HS-5 (cell line): ENCODE measurements at places on chromosomes 4 and X.

- no peak for DNase-seq
Measured at GRCh38 chr4:1244081-1244977, 4.6 kb downstream of the CTBP1 start.

DNA sequence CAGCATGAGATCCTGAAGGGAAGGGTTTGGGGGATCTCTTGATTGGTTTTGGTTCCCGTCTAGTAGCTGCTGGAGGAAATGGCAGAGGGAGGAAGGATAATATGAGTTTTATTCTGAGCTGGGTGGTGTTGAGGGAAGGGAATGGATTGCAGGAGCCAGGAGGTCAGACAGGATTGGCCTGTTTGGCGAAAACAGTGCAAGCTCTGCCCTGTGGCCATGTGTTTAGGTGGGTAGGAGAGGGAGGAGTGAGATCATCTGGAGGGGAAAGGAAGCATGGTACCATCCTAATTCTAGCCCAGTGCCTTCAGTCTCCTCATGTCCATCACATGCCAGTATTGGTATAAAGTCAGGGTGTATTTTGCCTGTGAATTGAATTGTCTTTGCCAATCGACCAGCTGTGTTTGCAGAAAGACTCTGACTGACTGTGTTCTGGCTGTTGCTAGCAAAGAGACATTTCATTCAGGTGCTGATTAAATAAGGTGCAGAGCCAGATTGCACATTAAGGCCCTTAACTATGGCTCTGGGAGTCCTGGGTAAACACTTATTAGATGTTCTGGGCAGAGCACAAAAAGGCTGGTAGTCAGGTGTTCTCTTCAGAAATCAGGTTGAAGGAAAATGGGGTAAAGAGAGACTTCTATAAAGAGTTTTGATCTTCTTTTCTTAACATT is 10.0 kb downstream of the TMEM164 start:
- no peak for DNase-seq

- DNase-seq, result no peak
Measured at GRCh38 chr4:114688059-114688458, 89.5 kb downstream of the UGT8 start.

DNA sequence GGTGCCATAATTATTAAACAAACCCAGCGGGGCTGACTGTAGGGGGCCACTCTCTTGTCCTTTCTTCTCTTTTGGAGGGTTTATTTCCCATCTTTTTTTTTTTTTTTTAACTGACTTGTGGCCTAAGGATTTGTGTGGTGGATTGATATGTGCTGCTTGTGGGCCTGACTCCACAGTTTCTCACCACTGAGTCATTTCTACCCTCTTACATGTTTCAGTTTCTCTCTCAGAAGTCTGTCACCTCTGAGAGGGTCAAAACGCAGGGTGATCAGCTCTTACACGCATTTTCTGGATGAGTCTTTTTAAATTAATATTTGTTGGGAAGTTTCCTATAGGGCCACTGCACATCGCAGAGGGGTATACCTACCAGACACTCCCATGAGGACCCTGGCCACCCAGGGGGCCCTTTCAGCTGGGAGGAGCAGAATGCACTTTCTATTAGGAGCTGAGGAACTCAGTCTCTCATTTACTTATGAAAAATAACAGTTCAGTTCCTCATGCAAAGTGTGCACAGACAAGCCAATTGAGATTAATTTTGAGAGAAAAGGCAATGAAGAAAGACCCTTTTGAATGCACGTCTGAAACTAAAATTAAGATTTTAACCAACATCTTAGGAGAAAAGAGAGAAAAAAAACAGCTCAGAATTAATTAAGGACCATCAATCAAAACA is 407.9 kb downstream of the TECRL start:
- DNase-seq, result no peak

- no peak for DNase-seq
Measured at GRCh38 chrX:151974336-151975227, at the start of gene GABRE. GABRE (minus strand) TSS chrX:151974676; CDS start chrX:151974625, 51 bp downstream.

GRCh38 chr4:1169171-1169671 is 3.2 kb downstream of the SPON2 start:
- DNase-seq, result no peak

GRCh38 chr4:66340286-66340893 is 670.1 kb upstream of the EPHA5 start:
- no peak for DNase-seq

GRCh38 chr4:41718907-41719306 is 29.6 kb downstream of the PHOX2B start:
- DNase-seq, result peak; percentile 58

DNA sequence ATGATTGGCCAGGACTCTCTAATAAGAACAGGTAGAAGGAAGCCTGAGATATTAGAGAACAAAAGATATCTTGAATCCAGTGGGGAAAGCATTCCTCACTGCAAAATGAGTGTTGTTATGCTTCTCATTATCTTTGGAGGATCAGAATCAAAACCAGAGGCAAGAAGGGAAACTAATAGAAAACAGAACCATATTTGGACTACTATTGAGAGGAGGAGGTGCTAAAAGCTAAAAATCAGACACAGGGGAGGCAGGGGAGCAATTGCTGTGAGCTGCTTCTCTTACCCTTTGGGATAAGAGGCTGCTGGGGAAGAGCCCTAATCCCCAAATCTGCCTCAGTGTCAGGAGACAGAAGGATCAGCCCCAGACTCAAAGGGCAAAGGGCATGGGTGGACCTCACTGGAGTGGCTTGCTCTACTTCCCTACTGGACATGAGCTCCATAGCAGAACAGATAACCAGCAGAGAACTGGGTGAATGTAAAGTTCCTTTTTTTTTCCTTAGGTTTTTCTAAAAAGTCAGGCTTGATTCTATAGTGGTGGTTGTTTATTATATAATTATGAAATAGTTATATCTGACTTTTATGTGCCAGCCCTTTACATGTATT is 60.1 kb downstream of the SEPTIN11 start:
- DNase-seq, result no peak

GRCh38 chr4:169345316-169345721 is 74.6 kb upstream of the SH3RF1 start:
- DNase-seq, result peak; percentile 95

- DNase-seq, result no peak
Measured at GRCh38 chrX:915427-916229, 285.0 kb downstream of the SHOX start.

DNA sequence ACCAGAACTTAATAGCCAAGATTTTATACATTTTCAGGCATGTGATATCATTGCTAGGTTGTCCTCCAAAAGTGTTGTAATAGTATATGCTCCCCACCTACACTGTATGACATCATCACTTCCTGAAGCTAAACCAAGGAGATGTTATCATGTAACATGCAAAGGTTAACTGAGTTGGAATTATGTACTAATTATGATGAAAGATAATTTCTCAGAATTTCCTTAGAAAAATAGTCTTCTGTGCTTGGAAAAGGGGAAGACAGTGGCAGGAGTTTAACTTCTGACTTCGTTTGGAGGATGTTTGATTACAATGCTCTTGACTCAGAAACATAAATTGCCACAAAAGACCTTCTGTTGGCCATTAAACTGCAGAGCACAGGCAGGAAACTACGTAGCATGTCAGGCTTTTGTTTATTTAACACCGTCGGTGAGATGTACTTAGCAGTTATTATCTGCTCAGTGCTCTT is 83.6 kb upstream of the GUCY1A1 start:
- DNase-seq, result no peak

DNA sequence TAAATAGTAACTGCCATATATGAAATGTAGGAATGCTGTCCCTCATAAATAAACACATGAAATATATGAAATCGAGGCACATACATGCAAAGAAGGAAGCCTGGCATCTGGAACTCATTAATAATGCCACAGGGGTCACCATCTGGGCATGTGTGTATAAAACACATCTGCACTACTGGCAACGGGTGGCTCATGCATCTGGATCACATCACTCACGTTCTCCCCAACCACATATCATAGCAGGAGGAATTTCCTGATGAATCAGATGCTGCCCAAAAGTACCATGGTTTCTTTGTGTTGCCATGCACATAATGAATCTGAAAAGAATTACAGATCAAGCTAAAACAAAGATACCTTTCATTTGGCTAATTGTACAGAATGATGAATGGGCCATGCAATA is 28.6 kb downstream of the RNF175 start:
- DNase-seq, result peak; percentile 87

- DNase-seq, result peak; percentile 16
Measured at GRCh38 chr4:128649575-128650205, 159.8 kb upstream of the JADE1 start.
